ENCODE measurements at places on chromosomes 16 and 17.

DNA sequence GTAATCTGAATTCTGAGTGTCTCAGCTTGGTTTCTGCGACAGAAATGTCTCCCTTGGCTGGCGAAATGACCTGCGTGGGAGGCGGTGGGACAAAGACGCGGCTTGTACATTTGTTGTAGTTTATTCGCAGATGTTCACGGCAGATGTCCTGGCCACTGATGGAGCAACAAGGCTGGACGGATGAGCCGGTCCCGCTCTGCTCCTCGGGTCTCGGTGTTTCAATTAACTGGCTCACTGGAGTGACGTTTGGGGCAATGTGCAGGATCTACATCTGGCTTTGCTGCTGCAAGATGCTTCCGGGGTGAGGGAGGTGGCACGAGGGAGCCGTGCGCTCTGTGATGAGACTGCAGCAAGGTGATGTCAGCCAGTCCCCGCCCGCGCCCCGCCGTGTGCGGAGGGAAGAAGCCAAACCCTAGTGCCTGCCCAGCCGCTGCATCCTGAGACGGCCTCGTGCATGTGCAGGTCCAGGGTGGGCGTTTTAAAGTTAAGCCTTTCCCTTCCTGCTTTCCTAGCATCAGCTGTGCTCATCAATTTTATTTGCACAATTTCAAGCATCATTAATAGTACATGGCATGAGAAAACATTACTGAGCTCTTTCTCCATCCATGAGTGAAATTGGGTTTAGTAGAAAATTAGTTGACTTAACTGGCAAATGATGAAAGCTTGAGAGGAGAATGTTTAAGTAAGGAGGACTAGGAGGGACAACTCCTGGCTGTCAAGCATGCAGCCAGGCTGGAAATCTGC, 44.4 kb downstream of the MGAT5B start:
- no peak for DNase-seq

- no peak for DNase-seq
These were observed 123.5 kb downstream of the CBLN1 start for GRCh38 chr16:49158029-49158642.

DNA sequence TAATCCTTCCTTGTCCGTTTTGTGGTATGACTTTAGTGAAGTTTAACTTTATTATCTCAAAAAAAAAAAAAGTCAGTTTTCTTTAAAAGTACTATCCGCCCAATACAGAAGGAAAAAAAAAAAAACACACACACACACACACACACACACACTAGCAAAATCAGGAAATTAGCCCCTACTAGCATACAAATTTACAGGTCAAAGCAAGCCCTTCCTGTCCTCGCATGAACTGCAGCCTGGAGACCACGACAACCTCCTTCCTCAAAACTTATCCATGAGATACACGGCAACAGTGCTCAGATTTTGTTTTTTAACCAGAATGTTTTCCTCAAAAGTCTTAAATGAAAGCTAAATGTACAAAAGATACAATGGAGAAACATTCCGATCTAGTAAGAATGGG, 16.2 kb downstream of the NCOR1 start:
- DNase-seq = no peak

GRCh38 chr16:54444851-54445458, 158.4 kb upstream of the IRX3 start:
- DNase-seq = no peak

DNA sequence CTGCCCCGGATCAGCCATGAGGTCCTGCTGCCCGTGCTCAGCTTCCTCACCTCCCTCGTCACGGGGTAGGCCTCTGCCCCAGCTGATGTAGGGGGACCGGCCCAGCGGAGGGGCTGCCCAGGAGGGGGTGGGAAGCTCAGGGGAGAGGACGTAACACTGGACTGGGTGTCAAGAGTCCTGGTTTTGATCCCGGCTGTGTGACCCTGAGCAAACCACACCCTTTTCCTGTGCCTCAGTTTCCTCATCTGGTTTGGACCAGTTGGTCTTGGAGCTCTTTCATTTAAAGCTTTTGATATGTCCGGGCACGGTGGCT, 6.6 kb downstream of the WDR81 start:
- no peak for DNase-seq

GRCh38 chr17:73650140-73650539, 5.9 kb upstream of the SDK2 start:
- no peak for DNase-seq

DNA sequence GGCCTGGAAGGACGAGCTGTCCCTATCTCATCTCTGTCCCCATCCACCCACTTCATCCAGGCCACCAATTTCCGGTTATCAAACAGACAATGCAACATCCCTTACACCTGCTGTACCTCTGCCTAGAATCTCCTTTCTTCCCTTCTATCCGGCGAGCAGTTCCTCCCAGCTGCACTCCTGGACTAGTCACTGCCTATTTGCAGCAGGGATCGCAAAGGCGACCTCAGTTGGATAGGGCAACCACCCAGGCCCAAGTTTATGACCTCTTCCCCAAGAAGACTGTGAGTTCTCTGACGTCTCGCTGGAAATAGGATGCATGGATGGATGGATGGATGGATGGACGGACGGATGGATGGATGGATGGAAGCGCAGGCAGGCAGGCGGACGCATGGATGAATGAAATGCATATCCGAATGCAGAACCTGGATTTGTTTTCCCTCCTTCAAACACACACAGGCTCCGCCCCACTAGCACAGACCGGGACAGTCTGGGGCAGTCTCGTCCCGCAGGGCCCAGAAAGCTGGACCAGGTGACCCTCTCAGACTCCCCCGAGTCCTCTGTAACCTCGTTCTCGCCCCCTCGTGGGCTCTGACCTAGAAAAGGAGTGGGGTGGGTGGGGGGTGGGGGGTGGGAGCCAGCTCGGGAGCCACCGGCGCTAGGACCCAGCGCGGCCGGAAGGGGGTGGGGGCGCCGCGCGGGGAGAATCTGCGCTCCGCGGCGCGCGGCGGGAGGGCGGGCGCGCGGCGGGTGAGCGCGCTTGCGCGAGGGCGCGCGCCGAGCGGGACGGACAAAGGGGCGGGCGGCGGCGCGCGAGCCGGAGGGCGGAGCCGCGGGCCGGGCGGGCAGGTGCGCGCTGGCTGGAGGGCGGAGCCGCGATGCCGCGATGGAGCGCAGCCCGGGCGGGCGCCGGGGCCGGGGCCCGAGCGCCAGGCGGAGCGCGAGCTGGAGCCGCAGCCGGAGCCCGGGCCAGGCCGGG, at the start of gene SBK1:
Gene SBK1, plus strand, starts transcription at position 875 of the 976 bp plus-strand sequence. CDS start 24,867 bp downstream, outside the sequence.
- DNase-seq = peak; percentile 85

- DNase-seq = no peak
These were observed 74.2 kb upstream of the MED9 start for GRCh38 chr17:17402558-17402957.

DNA sequence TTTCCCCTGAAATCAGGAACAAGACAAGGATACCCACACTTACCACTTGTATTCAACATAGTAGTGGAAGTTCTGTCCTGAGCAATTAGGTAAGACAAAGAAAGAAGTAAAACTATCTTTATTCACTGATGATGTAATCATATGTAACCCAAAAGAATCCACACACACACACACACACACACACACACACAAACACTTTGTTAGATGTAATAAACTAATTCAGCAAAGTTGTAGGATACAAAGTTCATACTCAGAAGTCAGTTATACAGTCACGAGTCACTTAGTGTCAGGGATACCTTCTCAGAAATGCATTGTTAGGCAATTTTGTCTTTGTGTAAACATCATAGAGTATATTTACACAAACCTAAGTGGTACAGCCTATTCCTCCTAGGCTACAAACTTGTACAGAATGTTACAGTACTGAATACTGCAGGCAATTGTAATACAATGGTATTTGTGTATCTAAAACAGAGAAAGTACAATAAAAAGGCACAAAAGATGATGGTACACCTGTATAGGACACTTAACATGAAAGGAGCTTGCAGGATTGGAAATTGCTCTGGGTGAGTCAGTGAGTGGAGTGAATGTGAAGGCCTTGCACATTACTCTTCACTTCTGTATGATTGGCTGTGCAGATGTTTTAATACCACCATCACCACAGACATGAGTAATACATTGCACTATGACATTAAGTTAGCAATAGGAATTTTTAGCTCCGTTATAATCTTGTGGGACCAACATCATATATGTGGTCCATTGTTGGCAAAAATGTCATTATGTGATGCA, 370.1 kb downstream of the ZFHX3 start:
- no peak for DNase-seq

DNA sequence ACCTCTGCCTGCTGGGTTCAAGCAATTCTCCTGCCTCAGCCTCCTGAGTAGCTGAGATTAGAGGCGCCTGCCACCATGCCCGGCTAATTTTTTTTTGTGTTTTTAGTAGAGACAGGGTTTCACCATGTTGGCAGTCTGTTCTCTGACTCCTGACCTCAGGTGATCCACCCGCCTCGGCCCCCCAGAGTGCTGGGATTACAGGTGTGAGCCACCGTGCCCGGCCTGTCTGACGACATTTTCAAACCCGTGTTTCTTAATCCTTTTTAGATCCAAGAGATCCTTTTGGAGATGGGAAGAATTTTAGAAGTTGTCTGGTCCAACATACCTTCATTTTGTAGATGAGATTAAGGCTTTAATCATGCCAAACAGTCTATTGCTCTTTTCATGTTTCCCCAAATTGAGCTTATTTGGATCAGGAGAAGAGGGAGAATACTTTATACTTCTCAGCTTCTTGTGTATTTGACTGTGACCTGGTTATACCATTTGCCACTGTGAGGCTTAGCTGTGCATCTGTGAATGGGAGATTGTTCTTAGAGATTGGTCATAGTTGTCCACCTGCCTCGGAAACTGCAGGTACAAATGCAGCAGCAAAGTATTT, 25.8 kb downstream of the USP10 start:
- no peak for DNase-seq

DNA sequence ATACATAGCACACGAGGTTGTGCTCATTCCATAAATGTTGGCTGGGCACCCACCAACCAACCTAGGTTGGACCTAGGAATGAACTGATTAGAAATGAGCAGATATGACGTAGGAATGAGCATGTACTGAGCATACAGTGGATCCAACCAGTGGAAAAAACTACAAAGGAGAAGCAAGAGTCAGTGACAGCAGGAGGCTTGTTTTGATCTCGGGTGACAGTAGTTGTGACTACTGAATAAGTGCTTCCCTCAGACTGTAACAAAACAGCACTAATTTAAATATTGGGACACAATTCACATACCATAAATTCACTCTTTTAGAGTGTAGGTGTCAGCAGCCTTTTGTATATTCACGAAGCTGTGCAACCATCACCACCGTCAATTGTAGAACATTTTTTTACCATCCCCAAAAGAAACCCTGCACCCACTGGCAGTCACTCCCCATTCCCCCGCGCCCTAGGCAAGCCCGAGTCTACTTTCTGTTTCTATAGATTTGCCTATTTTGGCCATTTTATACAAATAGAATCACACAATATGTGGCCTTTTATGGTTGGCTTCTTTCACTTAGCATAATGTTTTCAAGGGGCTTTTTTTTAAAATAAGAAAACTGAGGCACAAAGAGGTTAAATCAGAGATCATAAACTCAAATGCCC, 7.0 kb downstream of the VAC14 start:
- DNase-seq = no peak

DNA sequence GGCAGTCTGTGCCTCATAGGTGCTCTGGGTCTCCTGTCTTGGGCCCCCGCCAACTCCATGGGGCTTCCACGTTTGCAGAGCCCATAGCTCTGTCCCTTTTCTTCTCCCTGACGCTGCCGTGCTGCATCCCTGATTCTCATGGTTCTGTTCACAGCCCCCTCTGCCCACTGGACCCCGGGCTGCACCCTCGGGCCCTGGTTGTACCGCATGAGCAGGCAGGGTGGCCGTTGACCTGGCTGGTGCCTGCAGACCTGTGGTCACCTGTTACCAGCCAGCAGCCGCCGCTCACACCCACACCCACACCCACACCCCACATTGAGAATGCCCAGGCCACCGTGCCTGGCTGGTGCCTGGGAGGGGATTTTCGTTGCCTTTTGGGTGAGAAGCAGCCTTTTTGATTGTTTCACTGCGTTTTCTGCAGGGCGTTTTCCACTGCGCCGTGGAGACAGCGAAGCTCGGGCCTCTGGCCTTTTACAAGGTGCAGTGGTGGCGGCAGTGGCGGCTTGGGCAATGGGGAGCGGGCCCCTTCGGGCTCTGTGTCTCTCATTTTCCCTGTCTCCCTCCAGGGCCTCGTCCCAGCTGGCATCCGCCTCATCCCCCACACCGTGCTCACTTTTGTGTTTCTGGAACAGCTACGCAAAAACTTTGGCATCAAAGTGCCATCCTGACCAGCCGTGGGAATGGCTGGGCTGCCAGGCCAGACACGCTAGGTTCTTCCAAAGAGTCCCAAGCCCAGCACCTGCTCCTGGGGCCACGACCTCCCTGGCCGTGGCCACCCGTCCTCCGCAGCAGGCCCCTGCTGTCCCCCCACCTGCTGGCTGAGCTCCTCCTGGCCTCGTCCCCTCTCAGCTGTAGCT, 7.6 kb downstream of the SLC25A10 start:
- no peak for DNase-seq

DNA sequence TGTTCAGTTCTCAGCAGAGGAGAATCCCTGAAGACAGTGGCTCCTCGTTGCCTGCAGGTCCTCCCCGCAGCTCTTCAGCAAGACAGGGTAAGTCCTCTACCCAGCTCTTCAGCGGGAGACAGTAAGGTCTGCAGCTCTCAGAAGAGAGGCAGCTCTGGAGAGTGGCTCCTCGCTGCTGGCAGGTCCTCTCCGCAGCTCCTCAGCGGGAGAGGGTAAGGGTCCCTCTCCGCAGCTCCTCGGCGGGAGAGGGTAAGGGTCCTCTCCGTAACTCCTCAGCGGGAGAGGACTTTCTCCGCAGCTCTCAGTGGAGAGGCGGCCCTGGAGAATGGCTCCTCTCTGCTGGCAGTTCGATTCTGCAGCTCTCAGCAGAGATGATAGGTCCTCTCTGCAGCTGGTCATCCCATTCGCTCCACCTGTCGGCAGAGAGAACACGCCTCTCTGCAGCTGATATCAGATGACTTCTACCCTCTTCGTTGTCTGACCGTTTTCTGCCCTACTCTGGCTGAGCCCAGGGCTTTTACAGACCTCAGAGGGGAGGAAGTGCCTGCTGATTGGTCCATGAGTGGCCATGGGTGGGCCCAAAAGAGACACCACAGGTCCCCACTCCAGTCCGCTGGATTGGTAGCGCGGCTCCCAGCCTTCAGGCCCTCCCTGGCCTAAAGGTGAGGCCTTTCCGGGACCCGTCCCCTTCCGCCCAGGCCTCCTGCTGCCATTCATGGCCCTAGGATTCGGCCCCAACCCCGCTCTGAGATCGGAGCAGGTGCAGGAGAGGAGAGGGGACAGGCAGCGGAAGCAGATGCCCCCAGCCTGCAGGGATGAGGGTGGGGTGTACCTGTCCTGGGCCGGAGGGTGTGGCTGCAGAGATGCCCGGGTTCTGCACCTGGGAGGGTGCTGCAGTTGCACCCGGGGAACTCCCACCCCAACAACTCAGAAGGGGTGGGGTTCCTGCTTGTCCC, 11.9 kb upstream of the SHCBP1 start:
- DNase-seq = no peak

- no peak for DNase-seq
These were observed 2.1 kb upstream of the CAMKK1 start for GRCh38 chr17:3894911-3895343.
